Kidney capillary endothelial cell (primary cell): ENCODE measurements at places on chromosomes 1 and 21.
A peak's percentile ranks its signal among the peaks of the same experiment; 100 is the strongest.

DNA sequence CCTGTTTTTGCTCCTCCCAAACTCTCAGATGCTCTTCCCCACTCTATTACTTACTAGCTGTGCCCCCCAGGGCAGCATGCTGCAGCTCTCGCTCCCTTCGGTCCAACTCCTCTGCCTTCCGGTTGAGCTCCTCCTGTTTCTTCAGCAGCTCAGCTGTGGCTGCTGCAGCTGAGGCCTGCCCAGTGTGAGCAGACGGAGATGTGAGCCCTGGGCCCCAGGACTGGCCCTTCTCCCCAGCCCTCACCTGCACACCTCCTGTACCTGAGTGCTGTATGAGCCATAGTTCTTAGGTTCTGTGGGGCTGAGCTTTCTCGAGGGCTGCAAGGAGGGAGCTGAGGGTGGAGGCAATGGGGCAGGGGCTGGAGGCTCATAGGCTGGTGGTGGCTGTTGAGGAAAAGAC lies 1.9 kb downstream of the SCAMP3 start:
- no peak for DNase-seq

GRCh38 chr1:57799490-57800115 lies 375.7 kb upstream of the DAB1 start:
- no peak for DNase-seq

- DNase-seq: peak; percentile 23
Observed at GRCh38 chr1:93988634-93989350, 79.6 kb upstream of the GCLM start.

- DNase-seq: no peak
Observed at GRCh38 chr21:31564439-31564838, 95.1 kb upstream of the SOD1 start.

DNA sequence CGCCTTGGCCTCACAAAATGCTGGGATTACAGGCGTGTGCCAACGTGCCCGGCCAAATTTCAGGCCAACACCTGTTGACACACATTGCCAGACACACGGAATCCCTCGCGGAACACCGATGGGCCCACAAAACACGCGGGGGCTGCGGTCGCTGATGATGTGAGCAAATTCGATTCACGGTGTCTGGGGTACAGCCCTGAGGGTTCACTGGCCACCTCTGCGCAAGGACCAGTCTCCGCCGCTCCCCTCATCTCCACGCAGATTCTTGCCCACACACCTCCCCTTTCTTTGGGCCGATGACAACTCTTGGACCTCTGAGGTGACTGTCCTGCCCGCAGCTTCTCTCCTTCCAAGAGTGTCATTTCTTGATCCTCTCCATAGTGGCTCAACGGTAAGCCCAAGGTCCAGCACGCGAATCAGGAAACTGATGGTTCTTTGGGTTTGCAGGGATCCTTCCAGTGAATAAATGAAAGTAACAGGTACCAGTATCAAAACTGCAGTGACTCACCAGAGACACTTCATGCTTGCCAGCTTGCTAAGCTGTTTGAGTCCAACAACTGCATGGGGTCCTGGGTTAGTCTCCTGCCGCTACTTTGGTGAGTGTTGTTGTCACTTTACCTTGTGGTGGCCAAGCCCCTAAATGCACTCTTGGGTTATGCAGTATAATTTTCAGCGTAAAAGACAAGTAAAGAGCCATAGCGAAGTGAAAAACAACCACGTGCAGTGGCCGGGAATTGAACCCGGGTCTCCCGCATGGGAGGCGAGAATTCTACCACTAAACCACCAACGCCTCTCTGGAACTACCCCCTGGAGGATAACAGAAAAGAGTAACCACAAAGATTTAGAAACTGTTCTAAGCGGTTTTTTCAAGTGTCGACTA lies 11.0 kb upstream of the RNU1-3 start:
- DNase-seq: peak; percentile 20

DNA sequence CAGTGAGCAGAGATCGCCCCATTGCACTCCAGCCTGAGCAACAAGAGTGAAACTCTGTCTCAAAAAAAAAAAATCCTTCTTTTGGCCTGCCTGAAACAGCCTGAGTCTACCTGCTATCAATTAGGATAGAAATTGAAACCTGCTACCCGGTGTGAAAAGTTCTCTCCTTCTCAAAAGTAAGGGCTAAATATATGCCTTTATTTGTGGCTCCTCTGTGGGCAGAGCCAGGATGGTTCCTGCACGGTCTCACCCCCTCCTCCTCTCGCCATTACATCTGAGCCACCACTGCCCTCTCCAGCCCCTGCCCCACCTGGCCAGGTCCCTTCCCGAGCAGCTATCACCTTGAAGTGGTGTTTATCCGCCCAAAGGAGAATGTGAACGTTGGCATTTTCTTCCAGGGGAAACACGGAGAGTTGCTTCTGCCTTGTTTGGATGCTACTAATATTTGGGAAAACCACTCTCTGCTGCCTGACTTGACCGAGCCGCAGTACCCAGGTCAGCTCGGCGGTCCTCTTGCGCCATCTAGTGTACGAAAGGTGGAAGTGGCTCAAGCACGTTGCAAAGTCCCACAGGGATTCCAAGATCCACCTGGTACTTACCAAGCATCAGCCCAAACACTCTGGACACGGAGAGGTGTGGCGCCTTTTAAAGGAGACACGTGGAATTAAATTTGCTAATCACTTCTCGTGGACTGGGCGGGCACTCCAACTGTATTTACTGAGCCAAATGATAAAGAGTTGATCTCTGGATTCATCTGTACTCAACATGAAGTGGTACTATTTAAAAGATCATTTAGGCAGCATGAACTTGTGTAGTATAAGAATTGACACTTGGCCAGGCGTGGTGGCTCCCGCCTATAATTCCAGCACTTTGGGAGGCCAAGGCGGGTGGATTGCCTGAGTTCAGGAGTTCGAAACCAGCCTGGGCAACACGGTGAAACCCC lies 31.9 kb downstream of the SETD4 start:
- peak; percentile 66 for DNase-seq

- no peak for DNase-seq
Observed at GRCh38 chr21:25029580-25029979, 577.7 kb downstream of the MRPL39 start.

- DNase-seq: no peak
Observed at GRCh38 chr1:172602706-172603105, 56.2 kb upstream of the FASLG start.

DNA sequence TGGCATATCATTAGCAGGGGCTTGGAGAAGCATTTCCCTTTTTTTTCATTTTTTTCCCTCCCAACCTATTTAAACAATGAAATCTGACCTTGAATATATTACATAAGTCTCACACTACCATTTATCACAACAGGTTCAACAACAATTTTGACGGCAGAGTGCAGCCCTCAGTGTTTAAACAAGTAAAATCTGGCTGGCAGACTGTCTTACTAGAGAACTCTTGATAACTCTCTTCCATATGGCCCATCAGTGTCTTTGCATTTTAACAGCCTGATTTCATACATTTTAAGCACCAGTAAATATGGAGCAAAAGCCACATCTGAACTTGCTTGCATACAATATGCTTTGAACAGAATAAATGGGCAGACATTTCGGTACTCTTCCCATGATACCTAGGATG lies 213.0 kb downstream of the KCTD3 start:
- no peak for DNase-seq

DNA sequence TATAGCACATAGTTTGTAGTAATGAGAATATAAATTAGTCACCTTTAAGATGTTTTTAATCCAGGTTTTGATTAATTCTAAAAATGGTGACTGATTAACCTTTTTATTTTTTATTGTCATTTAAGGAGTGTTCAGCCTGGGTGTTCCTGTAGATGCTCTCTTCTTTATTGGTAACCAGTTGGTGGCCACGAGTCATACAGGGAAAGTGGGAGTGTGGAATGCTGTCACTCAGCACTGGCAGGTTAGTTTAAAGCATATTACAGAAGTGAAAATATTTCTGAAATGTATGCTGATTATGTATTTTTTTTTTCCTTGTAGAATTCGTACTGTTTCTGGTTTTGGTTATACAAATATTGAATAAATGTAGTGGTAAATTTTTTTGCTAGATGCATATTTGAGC lies 28.1 kb downstream of the KCTD3 start:
- no peak for DNase-seq

DNA sequence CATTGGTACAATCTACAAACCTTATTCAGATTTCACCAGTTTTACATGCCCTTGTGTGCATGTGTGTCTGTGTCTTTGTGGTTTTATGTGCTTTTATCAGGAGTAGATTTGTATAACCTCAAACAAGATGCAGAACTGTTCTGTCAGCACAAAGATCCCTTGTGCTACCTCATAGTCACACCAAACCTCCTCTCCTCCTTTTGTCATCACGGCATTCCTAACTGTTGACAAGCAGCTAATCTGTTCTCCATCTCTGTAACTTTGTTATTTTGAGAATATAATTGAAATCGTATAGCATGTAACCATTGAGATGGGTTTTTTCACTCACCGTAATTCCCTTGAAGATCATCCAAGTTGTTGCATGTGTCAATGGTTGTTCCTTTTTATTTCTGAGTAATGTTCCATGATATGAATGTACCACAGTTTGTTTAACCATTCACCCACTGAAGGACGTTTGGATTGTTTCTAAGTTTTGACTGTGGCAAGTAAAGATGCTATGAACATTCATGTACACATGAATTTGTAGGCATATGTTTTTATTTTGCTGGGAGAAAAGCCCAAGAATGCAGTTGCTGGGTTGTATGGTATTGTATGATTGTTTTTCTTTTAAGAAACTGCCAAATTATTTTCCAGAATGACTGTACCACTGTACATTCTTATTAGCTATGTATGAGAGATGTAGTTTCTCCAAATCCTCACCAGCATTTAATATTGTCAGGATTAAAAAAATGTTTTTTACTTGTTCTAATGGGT lies 78.1 kb upstream of the B3GALT2 start:
- DNase-seq: no peak

DNA sequence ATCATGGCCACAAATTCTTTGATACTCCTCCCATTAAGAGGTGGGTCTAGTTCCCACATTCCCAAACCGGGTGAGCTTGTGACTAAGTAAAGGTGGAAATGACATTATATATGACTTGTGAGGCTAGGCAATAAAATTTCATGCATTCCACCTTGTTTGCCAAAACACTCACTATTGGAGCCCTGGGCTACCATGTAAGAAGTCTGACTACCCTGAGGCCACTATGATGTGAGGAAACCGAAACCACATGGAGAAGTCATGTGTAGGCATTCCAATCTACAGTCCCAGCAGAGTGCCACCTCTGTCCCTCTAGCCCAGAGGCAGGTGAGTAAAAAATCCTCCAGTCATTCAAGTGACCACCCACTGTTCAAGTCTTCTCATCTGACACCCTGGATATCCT lies 17.9 kb upstream of the SMG7 start:
- DNase-seq: no peak

DNA sequence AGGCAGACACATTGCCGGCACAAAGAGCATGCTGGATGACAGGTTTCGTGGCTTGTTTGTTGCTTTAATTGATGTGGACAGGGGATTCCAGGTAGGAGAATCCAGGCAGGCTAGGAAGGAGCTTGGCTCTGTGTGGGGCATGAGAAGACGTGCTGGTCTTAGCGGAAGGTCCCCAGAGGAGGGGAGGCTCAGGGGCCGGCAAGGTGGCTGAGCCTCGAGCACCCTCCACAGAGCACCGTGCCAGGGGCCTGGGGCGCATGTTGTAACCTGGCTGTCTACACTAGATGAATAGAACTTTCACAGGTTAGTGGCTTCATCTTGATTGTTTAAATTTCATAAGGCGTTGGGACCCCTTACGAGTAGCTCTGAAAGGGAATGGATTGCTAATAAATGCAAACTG lies 223.1 kb downstream of the CAMTA1 start:
- no peak for DNase-seq

- no peak for DNase-seq
Observed at GRCh38 chr1:215603319-215603718, 36.2 kb downstream of the KCTD3 start.

- peak; percentile 80 for DNase-seq
Observed at GRCh38 chr1:152001631-152002584, 8.2 kb upstream of the S100A10 start.

DNA sequence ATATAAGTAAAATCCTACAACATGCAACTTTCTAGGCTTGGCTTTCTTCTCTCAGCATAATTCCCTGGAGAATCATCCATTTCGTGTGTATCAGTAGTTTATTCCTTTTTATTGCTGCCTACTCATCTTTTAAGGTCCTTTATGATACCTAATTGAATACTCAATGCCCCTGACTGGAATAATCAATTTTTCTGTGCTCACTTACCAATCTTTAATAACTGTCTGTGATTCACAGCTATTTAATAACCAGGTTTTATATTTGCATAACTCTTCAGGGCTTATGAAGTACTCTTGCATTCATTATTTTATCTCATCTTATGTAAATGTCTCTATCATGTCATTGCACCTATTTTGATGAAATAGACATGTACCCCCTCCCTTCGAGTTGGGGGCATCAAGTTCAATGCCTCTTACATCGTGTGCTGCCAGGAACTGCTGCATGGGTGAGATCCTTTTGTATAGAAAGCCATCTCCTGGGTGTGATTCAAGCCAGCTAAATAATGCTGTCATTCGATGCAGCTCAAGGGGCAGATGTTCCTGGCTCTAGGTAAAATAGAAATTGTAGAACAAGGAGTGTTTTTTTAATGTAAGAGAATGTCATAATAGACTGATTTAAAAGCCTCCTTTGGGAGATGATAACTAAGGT lies 222.7 kb downstream of the SLC35F3 start:
- DNase-seq: no peak

DNA sequence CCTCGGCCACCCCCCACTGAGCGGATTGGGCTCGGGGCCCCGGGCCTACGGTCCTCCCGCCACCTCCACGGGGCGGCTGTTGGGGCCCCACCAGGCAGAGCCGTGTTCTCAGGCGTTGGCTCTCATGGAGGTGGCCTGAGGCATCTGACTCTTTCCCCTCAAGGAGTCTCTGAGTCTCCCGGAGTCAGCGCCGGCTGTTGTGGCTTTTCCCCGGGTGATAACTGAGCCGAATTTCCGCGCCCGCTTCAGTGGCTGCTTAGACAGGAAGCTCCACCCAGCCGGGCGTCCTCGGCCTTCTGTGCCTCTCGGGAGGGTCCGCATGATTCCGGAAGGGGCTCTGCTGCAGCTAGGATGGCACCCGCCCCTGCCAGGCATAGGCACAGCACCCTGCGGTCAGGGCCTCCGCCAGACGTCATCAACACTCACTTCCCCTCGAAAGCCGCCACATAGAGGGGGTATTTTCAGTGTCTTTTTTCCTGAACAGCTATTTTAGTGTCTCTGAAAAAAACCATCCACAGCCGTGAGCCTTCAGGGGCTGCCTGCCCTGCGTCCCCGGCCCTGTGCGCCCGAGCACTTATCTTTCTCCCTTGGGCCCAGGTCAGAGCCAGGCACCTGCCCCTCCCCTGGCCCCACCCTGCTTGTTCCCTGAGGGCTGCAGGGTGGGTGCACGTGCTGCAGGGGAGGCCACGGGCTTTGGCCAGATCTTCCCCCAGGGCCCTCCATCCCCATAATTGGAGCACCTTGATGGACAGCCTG lies 72.9 kb downstream of the SKI start:
- peak; percentile 78 for DNase-seq

GRCh38 chr1:52402860-52403240 lies 1.4 kb downstream of the ORC1 start:
- DNase-seq: no peak
